ENCODE measurements at places on chromosomes 12 and 14.
A peak's percentile ranks its signal among the peaks of the same experiment; 100 is the strongest.

- DNase-seq, result no peak
Measured at GRCh38 chr14:21263284-21264024, 5.8 kb downstream of the HNRNPC start.

GRCh38 chr12:105048315-105048714 lies 35.9 kb downstream of the ALDH1L2 start:
- no peak for DNase-seq

- DNase-seq, result no peak
Measured at GRCh38 chr14:104863923-104864266, 1.2 kb upstream of the CEP170B start.

DNA sequence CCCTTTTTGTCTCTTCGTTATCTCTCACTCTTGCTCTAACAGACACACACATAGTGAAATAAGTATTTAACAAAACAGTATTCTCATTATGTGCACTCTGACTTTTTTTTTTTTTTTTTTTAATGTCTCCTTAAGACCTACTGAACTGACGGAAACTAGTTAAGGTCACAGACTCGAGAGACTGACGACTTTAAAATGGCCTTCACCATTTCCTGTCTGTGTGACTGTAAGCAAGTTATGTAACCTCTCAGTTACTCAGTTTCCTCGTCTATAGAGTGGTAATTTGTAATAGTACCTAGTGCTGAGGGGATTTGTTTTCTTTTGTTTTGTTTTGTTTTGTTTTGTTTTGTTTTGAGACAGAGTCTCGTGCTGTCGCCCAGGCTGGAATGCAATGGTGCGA lies 284.8 kb downstream of the FBXL14 start:
- DNase-seq, result no peak

DNA sequence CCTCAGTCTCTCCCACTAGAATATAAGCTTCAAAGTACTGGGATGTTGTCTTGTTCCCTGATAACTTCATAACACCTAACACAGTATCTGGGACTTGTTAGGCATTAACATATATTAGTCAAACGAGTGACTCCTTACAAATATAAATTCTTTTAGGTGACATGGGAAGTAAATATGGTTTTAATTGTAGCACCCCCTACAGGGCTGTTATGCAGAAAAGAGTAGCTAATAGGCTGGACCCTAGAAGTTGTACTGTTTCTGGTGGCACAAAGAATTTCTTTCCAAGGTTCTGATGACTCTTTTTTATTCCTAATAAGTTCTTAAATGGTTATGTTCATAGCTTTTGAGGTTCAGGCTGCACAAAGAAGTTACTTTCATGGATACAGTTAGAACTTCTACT lies 29.8 kb downstream of the GPATCH2L start:
- DNase-seq, result peak; percentile 39

- DNase-seq, result no peak
Measured at GRCh38 chr12:12503384-12504078, 59.1 kb downstream of the DUSP16 start.

DNA sequence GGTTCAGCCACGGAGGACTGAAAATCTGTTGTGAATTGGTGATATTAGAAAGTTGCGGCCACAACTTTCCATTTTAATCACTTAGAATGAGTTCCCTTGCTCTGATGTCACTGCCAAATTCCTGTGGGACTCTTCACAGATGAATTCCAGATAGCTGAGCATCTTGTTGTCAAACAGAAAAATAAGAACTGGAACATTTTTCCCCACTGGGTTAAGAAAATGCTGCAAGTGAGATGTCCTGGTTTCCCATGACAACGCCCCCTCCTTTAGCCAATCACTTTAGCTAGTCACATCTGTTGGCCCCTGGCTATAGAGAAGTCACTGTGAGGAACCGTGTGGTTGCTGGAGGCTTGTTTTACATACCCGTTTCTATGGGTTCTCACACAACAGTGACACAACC lies 135.9 kb downstream of the KTN1 start:
- peak; percentile 75 for DNase-seq

DNA sequence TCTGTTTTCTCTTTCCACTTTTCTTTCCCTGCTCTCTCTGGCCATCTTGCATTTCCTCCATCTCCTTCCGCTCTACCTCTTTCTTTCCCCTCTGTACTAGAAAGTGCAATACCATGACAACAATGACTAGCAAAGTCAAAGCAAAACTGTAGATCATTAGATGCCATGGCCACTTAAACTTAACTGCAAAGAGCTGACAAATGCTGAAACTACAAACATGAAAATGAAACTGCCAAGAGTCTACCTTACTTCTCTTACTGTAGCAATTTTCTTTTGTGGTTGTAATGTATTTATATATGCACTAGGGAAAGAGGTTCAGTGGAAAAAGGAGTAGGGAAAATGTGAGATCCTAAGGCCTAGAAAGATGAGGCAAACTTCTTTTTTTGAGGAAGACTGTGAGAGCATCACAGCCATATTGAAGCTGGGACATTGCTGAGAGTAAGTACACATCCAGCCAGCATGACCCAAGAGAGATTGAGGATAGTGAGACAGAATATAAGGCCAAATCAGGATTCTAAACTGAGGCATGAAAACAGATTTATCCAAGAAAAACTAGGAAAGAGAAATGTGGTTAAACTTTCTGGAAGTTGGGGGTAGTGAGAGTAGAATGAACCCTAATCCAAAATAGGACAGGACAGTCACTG lies 276.6 kb upstream of the NAV3 start:
- no peak for DNase-seq

GRCh38 chr14:89430391-89431236 lies 13.6 kb upstream of the FOXN3 start:
- DNase-seq, result peak; percentile 64

DNA sequence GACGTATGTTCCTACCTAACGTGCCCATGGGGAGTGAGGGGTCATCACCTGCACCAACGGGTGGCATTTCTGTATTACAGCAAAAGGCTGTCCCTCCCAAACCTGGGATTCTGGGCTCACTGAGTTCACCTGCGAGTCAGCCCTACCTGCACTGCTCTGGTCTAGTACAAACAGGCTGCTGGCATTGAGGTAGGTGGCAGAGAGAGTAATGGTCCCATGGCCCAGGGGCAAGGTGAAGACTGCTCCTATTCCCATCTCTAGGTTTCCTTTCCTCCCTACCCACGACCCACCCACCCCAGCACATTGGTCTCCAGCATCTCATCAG lies 421 bp downstream of the SUOX start:
- no peak for DNase-seq

DNA sequence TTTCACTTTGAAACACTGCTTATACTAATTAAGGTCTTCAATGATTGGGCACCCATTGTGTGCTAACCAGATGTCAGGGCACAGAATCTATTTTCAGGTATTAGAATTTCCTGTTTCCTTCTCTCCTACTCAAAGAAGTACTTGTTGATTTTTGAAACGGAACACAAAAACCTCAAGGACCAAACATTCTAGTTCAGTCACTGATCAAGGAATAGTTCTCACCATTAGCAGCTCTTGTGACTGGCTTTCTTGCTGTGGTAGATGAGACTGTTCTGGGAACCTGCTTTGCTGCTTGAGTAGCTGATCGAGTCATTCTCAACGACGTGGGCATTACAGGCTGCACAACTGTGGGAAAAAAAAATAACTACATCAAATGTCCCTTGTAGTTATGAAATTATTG lies 11.0 kb downstream of the DLGAP5 start:
- DNase-seq, result no peak

- DNase-seq, result peak; percentile 97
Measured at GRCh38 chr12:58425481-58426392, 484.4 kb downstream of the ATP23 start.

GRCh38 chr14:56280843-56281242 lies 162.6 kb downstream of the PELI2 start:
- no peak for DNase-seq

GRCh38 chr12:110742096-110742717 lies 484 bp downstream of the PPP1CC start:
- peak; percentile 46 for DNase-seq

DNA sequence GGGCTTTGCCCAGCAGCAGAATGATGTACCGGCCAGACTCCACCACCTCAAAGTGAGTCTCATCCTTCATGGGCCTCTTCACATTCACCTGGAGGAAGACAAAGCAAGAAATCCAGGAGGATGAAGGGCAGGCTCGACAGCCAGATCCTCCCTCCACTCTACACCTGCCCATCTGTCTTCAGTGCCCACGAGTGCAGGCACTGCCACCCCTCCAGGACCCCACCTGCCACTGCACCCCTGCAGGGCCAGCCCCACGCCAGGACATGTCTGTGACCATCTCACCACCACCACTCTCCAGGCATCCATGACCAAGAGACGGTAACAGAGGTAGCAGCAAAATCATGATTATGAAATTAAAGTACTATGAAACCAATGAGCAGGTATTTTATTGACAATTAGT lies 84.3 kb upstream of the ANO2 start:
- DNase-seq, result no peak

- DNase-seq, result no peak
Measured at GRCh38 chr12:104072099-104072498, 7.8 kb downstream of the HCFC2 start.

GRCh38 chr12:118187751-118188435 lies 52.0 kb downstream of the PEBP1 start:
- DNase-seq, result no peak

DNA sequence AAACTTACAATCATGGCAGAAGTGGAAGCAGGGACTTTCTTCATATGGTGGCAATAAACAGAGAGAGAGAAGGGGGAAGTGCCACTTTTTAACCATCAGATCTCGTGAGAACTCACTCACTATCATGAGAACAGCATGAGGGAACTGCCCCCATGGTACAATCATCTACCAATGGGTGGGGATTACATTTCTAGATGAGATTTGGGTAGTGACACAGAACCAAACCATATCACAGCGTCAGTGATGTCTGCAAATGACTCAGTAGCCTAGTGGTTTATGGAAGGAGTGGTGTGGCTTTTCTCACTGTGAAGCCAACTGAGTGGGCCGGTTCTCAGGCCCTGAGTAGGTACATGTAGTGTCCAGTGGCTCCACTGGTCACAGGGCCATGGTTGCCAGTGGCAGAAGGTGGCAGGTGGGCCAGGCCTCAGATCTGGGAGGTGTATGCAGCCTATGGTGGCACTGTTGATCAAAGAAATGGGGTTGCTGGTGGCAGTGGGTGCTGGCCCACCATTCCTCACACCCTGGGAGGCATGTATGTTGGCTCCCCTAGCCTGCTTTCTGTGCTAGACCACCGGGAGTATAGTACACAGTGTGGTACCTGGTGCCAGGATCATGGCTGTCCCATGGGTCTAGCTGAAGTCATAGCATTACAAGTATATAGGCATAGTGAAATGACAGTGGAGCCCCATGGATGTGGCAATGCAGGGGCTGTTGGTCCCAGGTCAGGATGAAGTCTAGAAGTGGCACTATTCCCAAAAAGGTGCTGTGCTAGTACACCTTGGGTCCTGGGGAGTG lies 191.9 kb downstream of the NUBPL start:
- DNase-seq, result no peak

DNA sequence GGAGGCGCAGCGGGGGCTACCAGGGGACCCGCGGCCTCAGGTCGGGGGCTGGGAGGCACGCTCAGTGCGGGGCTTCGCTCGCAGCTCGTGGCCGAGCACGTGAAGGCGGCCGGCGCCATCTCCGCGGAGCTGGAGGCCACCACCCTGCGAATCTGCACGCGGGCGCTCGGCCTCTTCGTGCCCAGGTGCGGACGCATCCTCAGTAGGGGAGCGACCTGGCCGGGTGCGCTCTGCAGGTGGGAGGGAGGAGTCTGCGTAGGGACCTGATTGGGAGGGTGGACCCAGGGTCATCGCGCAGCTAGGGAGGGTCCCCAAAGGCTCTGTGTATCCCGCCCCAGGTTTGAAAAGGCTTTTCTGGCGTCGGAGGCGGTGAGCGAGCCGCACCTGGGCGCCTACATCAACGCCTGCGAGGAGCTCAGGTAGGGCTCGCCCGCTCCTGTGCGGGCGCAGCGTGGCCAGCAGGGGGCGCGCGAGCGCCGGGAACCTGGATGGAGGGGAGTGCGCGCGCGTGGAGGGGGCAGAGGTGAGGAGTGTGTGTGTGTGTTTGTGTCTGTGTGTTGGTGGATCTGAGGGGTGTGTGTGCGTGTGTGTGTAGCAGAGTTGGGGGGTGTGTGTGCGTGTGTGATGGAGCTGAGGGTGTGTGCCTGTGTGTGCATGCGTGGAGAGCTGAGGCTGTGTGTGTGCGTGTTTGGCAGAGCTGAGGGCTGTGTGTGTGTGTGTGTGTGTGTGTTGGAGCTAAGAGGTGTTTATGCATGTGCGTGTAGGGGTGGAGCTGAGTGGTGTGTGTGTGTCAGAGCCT lies 10.3 kb downstream of the EXOC3L4 start:
- DNase-seq, result peak; percentile 53

DNA sequence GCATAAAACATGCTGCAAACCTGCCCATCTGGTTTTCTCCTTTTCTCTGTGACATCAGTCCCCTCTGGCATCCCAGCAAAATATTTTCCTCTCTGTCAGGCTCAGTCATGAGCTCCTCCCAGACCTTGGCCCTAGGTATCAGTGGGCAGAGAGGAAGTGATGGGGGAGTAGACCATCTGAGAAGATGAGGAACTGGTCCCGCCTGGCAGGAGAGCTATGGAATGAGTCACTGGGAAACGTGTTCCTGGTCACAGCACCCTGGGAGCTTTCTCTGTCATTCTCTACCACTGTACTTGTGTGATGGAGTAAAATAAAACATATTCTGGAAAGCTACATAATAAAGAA lies 5.0 kb upstream of the SRSF9 start:
- DNase-seq, result peak; percentile 93

- DNase-seq, result no peak
Measured at GRCh38 chr14:31080484-31080883, 54.3 kb upstream of the STRN3 start.

GRCh38 chr12:92340441-92341064 lies 194.9 kb upstream of the BTG1 start:
- no peak for DNase-seq

- no peak for DNase-seq
Measured at GRCh38 chr12:97645726-97646125, 183.1 kb downstream of the RMST start.

All from ELR (cell line).